ENCODE measurements at places on chromosomes 3 and 15.

GRCh38 chr3:32847528-32847927, 29.7 kb downstream of the TRIM71 start:
- DNase-seq = no peak

DNA sequence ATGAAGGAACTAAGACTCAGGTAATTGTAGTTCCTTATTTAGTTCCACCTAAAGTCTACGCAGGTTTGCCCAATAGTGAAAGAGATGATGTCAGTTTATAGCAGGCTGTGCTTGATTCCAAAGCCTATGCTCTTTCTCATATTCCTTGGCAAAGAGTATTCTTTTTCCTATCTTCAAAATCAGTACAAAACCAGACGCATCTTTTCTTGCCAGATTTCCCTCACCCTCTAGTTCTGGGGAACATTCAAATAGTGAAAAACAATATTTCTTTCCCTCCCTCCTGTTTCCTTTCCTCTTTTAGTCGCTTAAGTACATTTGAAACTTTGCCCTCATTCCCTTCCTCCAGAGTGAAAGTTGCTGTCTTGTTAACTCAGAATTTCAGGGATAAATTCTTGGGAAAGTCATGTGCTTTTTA, 134.6 kb upstream of the PDZRN3 start:
- DNase-seq = no peak

- no peak for DNase-seq
These were observed 46.1 kb downstream of the PIK3R4 start for GRCh38 chr3:130700541-130700940.

DNA sequence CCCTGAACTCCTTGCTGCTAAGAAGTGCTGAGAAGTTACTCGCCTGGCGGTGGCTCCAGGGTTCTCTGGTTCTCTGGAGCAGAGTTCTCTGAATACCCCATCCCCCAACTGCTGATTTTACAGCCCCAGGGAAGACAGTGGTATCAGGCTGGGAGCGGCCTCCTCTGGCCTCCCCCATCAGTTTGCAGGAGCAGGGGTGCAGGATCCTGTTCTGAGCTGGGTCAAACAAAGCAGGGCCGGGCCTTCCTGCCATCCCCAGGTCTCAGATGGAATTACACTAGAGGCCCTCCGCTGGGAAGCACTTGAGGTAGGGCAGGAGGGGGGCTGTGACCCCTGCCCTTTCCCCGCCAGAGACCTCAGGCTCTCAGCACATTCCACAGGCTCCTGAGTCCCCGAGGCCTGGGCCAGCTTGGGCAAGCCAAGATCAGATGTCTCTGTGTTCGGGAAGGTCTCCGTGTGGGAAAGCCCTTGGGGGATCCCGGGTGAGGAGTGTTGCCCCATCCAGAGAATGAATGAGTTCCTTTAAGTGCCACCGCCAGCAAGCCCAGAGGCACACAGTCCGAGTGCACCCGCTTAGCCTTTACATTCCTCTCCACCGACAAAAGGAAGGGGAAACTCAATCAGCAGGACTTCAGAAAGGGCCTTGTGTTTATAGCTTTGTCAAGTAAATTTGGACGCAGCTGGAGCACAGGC, 149.9 kb downstream of the LRRK1 start:
- DNase-seq = no peak

GRCh38 chr3:146233487-146233886, 17.4 kb downstream of the PLSCR4 start:
- DNase-seq = no peak

DNA sequence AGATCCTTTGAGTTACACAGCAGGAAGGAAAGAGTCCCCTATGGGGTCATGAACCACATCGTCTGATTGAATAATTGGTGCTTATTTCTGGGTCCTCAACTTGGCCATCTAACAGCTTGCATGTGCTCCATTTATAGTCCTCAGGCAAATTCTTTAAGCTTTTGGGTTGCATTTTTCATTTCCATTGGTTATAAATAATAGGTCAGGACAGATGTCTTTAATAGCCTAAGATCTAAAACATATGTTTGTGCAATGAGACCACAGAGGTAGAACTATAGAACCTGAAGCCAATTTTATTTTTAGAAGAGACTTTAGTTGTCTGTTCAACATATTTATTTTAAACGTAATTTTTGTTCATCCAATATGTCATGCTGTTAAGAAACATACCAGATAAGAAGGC, 43.2 kb downstream of the CD200R1L start:
- no peak for DNase-seq

DNA sequence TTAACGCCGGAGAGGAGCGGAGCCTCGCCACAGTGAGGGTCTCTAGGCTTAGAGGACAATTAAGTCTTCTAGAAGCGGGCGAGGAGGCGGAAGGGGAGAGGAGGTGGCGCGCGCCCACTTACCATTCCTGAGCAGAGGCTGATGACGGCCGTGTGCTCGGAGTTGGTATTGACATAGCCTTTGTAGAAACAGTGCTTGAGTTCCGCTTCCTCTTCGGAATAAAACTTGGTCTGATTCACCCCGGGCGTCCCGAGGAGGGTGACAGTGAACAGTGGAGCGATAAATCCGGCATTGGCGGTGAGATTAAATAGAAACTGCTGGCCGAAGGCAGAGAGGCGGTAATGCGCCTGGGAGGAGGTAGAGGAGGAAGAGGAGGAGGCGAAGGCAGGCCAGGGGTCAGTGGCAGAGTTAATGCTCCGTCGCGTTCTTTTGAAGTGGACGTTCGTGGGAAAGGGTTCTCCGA, 1.3 kb downstream of the ADAMTS9 start:
- DNase-seq = peak; percentile 67

- no peak for DNase-seq
These were observed 108.8 kb upstream of the MCTP2 start for GRCh38 chr15:94122516-94122915.

GRCh38 chr3:189534531-189534930, 96.7 kb upstream of the TP63 start:
- DNase-seq = no peak

GRCh38 chr15:66261056-66261455, 7.5 kb upstream of the MEGF11 start:
- DNase-seq = no peak

- no peak for DNase-seq
These were observed 221.9 kb upstream of the TOPAZ1 start for GRCh38 chr3:44019736-44020135.

GRCh38 chr15:70195587-70196305, 98.0 kb upstream of the TLE3 start:
- DNase-seq = peak; percentile 80

- no peak for DNase-seq
These were observed 31.7 kb downstream of the BCL2L10 start for GRCh38 chr15:52080706-52081392.

GRCh38 chr3:2896308-2896939, 213.8 kb downstream of the IL5RA start:
- no peak for DNase-seq

DNA sequence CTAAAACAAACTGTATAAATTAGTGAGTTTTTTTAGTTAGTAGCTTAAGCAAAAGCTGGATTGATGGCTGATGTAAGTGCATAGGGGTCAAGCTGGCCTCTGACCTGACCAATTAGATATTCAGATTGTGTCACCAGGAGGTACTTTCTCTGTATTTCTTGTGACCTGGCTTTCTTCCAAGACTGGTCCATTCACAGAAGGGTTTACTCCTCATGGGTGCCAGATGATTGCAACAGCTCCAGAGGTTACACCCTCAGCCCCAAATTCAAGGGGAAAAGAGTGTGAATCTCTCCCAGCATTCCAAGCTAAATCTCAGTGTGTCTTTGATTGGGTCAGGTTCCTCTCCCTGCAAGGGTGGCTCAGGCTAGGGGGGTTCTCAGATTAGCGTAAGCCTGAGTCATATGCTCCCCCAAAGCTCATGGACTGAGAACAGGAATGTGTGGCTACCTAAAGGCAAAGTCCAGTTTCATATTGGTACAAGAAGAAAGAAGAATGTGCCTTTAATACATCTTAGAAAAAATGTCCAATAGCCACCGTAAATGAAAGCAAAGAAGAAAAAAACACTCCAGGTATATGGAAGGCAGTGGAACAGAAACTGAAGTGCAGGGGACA, 16.5 kb downstream of the PML start:
- no peak for DNase-seq

DNA sequence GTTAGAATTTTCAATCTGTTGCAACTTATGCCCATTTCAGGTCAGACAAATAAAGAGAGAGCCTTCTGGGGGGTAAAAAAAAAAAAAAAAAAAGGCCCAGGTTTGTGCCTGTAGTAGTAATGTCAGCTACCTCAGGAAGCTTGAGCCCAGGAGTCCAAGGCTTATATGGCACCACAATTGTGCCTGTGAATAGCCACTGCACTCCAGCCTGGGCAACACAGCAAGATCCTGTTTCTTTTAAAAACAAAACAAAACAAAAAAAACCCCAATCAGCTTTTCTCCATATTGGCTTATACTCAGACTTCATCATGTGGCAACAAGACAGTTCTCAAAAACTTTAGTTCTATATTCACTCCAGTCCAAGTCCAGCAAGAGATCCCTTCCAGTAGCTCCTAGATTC, 8.4 kb upstream of the LRRFIP2 start:
- DNase-seq = no peak

- DNase-seq = no peak
These were observed 72.1 kb upstream of the TPRG1 start for GRCh38 chr3:189099505-189100290.

DNA sequence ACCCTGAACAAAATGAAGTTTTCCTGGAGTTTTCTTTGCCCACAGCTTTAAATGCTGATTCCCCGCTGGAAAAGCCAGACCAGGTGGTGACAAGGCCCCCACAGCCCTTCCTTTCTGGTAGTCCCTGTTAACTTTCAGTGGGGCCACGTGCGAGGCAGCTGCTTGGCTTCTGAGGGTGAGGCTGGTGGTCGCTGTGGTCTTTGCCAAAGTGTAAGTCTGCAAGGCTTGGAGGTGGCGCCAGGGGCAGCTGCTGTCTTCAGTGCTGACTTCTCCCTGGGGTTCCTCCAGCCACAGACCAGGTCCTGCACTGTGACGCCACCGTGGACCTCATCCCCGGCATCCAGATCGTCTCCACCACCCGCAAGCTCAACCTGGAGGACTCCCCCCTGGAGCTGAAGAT, 54.1 kb upstream of the TAMM41 start:
- peak; percentile 28 for DNase-seq

DNA sequence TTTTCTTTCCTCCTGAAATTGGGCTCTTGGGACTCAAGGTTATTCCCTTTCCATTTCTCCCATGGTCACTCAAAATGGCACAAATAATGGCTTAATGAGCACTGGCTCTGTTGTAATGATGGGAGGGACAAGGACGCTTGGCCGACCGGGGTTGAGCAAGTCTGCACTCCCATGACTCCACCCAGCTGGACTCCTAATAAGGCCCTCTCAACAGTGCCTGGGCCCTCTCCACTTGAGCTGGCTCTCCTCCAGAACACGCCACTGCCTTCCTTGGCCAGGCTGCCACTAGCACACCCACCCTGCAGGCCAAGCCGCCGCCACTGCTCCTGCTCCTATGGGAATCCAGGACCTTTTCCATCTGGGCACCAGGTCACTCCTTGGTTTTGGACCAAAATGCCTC, 42.3 kb downstream of the ADCY5 start:
- DNase-seq = no peak

DNA sequence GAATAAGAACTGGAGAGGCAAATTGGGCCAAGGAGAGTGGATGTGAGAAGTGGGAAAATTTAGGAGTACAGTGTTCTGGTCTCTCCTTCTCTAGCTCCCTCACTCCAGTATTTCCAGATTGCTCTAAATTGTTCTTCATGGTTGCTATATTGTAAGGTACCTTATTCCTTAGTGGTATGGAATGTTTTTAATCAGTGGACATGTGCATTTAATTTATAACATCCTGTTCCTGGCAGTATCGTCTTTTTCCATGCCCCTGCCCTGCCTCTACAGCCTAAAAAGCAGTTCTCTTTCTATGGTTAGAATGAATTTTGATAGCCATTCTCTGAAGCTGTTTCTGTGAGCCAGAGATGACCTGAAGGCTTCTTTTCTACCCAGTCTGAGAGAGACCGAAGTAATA, 180.5 kb downstream of the TCF12 start:
- DNase-seq = no peak

DNA sequence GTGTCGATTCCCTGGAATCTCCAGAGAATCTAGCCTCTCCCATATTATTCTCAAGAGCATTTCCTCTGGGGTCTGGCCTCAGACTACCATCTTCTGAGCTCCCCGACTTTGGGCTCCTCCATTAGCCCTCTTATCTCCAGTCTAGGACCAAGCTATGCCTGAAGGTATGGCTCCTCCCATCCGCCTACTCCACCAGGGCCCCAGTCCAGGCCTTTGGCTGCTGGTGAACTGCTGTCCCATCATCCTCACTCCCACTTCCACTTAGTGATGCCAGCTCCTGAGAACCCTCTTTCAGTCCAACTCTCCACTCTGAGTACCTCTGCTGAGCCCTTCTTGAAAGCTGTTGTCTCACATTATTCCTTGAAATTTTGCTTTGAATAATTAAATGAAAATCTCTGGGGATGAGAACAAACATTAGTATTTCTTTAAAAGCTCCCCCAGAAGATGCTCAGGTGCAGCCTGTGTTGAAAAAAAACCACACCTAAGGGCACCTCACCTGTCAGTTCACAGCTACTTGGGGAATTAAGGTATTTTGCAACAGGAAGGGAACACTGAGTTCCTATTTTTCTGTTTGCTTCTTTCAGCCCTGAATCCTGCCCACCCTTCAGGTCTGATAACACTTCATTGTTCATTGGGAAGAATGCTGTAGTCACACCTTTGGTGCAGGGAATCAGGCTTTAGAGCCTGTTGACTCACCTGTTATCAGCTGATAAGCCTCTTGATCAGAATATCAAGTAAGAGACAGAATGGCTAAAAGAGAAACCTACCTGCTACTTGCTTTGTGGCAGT, 9.5 kb downstream of the CLDN18 start:
- DNase-seq = no peak

DNA sequence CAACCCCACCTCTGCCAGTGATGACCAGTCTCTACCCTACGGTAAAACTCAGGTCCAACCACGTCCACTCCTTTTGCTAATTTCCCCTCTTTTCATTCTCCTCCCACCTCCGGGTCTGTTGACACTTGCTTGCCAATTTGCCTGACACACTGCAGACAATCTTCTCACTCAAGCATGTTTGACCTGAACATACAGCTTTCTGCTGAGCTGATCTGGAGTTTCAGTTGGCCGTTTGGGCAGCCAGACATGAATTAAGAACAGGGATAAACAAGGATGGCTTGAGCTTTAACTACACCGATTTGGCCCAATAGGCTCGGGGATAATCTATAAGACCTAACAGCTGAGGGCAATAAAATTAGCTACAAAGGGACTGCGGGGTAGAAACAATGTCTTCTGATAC, 758.6 kb upstream of the CFAP20DC start:
- DNase-seq = no peak

- DNase-seq = no peak
These were observed 68.9 kb upstream of the MNS1 start for GRCh38 chr15:56533731-56534403.

GRCh38 chr15:62920682-62921502, 121.7 kb upstream of the TPM1 start:
- DNase-seq = no peak
